ENCODE measurements at places on chromosomes 16 and 17. TPM values are rescaled to one million over a fixed set of nuclear protein-coding genes. Genes with fewer than 3 reads are reported as not detected.
A peak's percentile ranks its signal among the peaks of the same experiment; 100 is the strongest.

DNA sequence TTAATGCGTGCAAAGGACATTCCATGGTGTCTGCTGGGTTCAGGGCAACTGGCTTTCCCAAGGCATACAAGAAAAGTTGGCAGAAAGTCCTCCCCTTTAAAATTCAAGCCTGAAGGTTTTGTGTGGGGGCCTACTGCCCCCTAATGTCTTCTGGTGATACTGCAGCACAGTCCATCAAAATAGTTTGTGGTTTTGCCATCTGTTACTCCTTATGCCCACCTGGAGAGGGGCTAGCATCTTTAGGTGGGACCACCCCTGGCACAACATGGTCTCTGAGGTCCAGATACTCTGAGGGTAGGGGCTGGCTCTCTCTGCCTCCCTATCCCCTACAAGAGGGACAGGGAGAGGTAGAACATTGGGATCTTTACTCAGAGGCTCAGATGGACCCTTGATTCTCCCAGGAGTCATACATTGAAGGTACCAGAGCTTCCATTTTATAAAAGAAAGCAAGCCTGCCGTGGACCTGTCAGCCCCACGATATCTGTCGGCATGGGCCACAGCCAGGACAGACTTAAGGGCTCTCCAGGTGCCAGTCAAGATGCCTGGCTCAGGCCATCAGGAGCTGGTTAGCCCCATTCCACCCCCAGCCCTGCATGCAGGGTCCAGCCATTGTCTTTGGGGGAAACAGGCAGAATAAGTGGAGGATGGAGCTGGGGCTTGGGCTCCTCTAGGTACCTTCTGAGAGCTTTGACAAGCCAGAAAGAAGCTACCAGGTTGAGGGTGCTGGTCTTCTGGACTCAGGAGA, 6.3 kb downstream of the ESRP2 start:
- DNase-seq, result peak; percentile 86

PYDC1 gene
- not detected for total RNA-seq

TNS4 gene
- total RNA-seq, result not detected

CLEC18A gene
- total RNA-seq, result 0.43 TPM

- peak; percentile 84 for DNase-seq
Observed at GRCh38 chr17:59846394-59847165, 46.2 kb downstream of the TUBD1 start.
